ENCODE measurements at places on chromosomes 2 and 18.

- DNase-seq: no peak
Measured at GRCh38 chr2:13616616-13617015, 899.9 kb downstream of the TRIB2 start.

GRCh38 chr2:68318914-68319397 is 793 bp downstream of the CNRIP1 start:
- DNase-seq: no peak

GRCh38 chr18:30696201-30696600 is 346.3 kb downstream of the DSC3 start:
- no peak for DNase-seq

- no peak for DNase-seq
Measured at GRCh38 chr2:204544961-204545860, at the start of gene PARD3B. TSS of gene PARD3B (plus strand) at chr2:204545475. CDS start at chr2:204546000, 525 bp downstream.

GRCh38 chr2:85649201-85650190 is 18.5 kb downstream of the SFTPB start:
- no peak for DNase-seq

GRCh38 chr18:29181151-29181901 is 1004.4 kb upstream of the CDH2 start:
- no peak for DNase-seq

DNA sequence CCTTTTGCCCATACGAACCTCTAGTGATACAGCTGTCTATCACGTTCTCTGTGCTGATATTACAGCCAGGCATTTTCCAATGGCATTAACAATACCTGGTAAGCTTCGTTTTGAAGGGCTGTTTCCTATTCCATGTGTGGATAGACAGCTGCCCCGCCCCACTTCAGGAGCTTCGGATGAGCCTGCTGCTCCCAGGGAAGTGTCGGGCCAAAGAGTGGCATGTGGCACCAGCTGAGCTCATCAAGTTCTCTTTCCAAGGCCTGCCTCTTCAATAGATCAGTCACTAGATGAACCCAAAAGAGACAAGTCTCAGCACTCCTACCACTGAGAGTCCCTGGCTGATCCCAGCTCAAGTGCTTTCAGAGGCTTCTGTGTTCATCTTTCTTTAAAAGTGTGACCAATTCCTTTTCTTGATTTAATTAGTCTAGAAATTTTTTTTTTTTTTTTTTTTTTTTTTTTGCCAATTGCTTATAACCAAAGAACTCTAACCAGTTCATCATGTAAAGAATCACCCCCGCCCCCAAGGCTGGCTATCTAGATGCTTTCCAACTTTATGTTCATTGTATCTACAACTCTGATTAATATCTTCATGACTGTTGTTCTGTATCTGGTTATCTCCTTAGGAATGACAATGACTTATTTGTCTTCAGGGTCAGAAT is 46.6 kb downstream of the HDAC4 start:
- no peak for DNase-seq

DNA sequence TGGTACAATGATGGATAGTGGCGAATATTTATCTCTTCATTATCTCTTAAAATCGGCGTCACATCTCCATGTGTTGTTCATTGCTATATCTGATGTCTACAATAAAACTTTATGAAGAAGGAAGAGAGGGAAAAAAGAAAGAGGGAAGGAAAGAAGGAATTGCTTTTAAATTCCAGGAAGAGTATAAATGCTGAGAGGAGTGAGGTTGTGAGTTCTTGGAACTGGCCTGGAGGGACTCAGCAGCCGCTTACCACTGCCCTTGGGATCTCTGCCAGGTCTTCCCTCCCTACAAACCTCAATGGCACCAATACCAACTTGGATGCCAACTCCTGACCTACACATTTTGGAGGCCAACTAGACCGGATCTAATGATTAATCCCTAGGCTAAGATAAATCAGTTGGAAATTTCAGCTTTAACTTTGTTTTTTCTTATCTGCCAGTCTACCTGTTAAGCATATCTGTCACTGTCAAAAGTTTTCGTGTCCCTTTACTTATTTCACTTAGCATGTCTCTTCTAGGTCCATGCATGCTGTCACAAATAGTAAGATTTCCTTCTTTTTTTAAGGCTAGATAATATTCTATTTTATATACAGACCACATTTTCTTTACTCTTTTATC is 9.8 kb downstream of the SCN9A start:
- DNase-seq: no peak

- DNase-seq: no peak
Measured at GRCh38 chr2:144703852-144704708, 184.2 kb upstream of the ZEB2 start.

GRCh38 chr2:85049236-85049635 is 78.3 kb downstream of the KCMF1 start:
- no peak for DNase-seq

DNA sequence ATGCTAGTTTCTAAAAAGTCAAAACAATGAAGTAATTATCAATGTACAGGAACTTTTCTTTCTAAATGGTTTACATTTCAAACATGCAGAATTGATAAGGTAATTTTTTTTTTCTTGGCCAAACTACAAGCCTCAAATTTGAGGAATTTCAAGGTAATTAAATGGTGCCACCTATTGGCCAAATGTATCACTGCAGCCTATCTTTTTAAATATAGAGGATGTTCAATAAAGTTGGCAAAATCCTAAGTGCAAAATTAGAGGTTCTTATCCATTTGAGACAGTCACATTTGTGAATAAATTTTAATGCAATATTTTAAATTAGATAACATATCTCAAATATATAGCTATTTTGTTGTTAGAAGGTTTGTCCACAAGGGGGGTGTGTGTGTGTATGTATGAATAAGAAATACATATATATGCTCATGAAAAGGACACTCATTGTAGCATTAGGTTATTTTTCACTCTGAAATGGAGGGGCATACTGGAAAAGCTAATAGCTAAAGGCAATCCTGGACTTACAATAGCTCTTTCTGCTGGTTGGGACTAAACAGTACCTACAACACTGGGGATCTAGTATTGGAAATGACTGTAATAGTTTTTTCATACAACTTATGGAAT is 26.2 kb downstream of the MMADHC start:
- no peak for DNase-seq

DNA sequence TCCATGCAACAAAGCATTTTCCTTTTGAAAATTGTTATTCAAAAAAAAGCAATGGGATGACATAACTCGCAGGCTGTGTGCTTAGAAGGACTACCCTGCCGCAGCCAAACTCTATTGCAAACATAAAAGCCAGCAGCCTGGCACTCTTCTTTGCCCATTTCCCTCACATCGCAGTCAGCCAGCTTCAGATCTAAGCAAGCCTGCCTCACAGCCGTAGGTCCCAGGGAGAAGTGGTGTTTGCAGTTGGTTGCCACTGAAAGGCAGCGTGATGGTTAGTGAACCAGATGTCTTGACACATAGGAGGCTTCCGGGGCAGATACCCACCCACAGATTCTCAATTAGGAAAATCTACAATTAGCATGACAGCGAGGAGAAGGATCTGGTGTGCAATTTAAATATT is 655.2 kb downstream of the RNF144A start:
- no peak for DNase-seq

GRCh38 chr2:86037141-86037794 is 68.4 kb downstream of the POLR1A start:
- no peak for DNase-seq

DNA sequence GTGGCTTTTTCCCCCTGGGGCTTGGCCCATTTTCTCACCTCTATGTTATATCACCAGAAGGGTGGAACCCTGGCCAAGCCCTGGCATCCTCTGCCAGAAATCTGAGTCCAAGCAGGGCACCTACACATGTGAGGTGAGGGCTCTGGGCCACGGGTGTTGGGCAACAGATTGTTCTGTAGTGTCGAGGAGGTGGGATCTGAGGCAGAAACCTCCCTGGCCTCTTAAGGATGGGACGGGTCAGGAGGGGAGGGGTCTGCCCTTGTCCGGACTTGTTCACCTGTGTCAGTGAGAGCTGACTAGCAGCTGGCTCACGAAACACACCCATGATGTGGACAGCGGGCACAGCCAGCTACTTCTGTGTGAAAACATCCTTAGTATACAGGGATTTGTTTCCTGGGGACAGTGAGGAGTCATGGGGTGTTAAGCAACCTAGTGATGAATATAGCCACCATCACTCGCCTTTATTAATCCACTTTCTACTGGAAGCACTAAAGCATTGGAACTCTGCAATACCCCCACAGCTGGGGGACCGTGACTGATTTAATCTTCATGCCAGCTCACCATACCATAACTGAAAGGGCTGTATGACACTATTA is 35.6 kb downstream of the EPAS1 start:
- DNase-seq: no peak

All from iPS DF 6.9 (cell line).